ENCODE measurements at places on chromosomes 11 and 22.

DNA sequence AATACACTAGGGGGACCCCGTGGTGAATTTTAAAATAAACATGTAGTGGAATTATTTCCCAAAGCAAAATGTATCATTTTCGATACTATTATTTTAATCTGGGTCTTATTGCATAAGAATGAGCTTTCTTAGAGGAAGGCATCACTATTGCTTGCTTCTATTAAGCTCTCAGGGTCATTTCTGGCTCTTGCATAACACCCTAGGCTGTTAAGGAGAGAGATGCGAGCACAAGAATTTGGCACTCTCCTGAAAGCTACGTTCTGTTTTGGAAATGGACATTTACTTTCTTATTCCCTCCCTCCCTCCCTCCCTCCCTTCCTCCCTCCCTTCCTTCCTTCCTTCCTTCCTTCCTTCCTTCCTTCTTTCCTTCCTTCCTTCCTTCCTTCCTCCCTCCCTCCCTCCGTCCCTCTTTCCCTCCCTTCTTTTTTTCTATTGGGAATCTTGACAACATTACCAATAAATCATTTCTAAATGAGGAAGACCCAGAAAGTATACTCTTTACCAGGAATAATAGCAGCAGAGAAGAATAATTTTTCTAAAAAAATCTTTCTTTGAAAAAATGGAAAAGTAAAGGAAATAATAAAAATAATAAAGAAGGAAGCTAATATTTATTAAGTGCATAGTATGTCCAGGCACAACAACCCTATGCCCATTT is 83.6 kb upstream of the BDNF start:
- DNase-seq: no peak

DNA sequence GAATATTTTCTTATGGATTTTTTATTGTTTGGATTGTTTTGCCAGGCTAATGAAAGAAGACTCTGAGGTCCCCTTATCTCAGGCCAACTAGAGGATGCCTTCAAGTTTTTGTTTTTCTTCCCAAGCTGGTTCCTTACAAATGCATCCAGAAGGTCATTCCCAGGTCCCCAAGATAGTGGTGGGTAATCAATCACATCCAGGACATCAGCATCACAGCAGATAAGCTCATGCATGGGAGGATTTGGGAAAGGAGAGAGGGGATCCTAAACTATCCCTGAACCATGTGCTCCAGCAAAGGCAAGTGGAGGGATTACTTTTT is 20.7 kb downstream of the FZD4 start:
- no peak for DNase-seq

DNA sequence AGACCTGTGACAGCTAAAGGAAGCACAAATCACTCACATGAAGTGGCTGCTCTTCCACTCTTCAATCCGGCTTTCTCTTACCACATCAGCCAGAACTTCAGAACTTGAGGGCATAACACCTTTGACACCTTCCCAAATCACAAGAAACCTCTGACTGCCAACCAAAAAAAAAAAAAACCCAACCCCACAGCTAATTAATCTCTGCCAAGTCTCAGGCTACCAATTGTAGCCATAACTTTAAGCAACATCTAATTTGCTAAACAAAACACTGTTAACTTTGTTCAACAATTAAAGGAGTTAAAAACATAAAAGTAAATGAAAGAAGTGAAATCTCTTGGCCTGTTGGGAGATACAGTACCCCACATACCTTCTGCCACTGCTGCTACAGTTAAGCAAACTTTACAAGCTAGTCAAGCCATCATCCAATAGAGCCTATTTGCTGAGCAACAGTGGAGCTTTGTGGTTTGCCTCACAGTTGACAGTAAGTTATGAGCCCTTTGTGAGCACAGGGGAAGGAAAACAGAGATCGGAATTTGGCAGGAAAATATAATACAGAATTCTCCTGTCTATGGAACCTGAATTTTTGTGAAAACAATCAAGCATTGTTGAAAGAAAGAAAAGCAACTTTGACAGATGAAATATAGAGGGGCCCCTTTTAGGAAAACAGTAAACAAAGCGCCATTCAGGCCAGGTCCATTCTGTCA is at the start of gene SOX6:
SOX6 (minus strand) TSS at position 490 of the 704 bp plus-strand sequence. CDS start 15,298 bp downstream, outside the sequence.
- no peak for DNase-seq

GRCh38 chr11:91700854-91701253 is 523.8 kb upstream of the FAT3 start:
- no peak for DNase-seq

- DNase-seq: no peak
Observed at GRCh38 chr11:72589802-72590761, 84.1 kb downstream of the PDE2A start.

DNA sequence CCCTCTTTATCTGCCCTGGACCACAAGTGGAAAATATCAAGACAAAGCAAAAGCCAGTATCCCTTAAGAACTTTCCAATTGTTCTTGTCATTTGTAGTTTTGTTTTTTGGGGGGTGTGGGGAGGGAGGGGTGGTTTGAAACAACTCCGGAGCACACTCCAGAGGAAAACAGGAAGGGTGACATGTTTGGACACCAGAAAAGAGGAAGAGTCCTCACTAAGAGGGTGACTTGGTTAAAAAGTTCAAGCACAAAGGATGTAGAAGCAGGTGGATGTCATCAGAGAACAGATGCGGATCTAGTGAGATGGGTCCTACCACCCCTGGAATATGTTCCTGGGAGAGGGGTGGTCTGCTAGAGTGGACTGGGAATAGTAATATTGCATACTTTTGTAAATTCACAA is 25.8 kb downstream of the ADAMTS8 start:
- DNase-seq: no peak

DNA sequence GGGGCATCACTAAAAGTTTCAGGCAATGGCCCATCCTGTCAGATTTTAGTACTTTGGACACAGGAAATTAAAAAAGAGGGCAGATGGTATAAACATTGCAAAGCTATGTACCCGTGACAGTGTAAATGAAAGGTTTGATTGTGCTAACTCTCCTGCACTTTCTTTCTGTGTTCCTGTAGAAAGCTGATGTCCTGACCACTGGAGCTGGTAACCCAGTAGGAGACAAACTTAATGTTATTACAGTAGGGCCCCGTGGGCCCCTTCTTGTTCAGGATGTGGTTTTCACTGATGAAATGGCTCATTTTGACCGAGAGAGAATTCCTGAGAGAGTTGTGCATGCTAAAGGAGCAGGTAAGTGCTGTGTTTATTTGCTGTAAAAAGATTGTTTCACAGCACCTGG is 10.3 kb downstream of the CAT start:
- DNase-seq: no peak

DNA sequence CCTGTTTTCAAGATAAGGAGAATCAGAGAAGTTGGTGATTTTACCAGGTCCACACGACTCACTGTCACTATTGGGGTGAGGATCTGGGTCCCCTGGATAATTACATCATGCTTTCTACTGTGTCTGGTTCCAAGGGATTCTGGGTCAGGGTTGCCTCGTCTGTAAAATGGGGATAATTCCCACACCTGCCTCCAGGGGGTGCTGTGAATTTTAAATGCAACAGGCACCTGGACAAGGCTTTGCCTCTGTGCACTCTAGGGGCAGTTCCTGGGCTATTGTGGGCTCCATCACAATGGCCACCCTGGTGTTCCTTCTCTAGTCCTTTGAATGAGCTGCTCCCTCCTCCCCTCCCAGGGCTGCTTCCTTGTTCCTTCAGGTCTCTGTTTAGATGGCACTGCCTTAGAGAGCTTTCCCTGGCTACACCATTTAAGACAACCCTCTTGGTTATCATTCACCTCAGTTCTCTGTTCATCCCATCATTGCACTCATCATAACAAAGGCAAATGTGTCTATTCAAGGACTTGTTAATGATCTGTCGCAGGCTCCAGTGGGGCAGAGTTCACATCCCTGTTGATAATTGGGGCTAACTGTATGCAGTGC is 178.6 kb downstream of the MIAT start:
- peak; percentile 19 for DNase-seq

DNA sequence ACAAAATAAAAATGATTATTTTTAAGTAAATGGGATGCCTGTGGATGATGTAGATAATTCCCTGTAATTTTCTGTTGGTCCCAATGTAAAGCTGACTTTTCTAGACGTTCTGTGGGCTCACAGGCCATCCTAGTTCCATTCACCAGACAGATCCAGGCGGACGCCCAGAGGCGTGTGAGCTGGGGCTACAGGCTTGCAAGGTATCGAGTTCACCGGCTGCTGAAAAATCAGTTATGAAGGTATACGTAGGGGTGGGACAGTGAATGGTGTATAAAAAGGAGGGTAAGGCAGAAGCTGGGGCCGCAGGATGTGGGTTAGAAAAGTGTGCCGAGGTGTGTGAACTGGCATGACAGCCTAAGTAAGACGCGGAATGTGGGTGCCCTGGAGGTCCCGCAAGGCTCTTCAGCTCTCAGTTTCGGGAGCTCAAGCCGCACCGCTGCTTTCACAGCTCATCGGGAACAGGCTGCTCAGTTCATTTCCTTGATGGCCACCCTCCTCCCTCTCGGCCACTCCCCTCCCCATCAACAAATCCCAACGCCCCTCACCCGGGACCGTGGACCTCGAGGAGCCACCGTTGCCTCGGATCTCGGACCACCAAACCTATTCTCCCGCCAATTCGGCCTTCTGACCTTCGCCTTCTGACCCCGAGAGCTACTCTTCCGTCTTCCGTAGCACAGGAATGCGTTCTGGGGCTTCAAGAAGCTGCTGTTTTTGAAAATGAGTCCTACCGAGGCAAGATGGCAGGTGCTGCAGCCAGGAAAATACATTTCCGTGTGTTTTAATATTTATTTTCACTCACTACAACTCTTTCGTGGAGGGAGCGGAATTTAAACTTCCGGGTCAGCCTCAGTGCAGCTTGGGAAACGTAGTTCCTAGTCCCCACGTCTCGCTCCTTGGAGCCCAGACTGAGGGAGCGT is at the start of gene XNDC1N:
XNDC1N (minus strand) TSS at position 775 of the 917 bp plus-strand sequence. CDS start 5,241 bp downstream, outside the sequence.
- peak; percentile 94 for DNase-seq

DNA sequence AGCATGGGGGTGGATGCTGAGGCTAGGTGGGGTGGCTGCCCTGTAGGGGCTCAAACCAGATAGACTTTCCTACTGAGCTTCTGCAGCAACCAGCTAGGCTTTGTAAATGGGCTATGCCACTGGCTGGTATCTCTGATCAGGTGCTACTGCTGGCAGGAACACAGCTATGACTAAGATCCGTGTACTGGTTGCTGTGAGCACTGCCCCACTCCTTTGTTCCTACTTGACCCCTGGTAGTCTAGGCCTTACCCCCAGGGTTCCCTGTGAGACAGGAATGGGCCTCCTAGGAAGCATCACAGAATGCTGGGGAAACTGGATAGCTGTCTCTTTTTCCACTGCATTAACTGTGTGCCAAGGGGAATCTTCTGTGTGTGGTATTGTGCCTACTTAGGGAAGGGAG is 58.4 kb upstream of the GAB2 start:
- no peak for DNase-seq

DNA sequence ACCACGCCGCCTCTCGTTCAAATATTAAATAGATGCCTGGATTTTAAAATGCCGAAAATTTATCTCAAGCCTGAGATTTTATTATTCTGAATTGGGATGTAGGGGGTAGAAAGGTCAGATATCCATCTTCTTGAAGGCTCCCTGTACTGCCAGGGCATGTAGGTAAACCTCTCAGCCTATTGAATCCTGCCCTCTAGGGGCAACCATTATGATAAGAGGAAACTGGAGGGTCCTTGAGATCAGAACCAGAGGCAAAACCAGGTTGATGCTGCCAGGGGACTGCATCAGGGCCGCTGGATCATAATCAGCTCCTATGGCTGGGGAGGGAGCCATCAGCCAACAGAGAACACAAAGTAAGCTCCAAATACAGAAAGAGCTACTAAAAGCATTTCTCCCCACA is 92.4 kb downstream of the KCNC1 start:
- no peak for DNase-seq

DNA sequence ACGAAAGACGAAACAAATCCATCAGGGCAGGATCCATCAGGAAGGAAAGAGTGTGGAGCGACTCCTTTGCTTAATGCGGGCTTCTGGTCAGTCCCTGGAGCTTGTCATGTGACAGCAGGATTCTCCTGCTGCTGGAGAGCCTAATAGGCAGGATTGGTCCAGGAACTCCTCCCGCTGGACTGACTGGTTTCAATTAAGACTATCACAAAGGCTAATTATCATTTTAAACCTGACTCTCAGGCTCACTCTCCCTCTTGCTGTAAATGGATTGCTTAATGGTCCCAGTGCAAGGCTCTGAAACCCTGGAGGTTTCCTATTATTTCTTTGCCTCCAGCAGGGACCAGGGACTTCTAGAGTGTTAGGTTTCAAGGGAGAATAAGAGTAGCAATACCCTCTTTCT is 493.8 kb downstream of the NTM start:
- no peak for DNase-seq

DNA sequence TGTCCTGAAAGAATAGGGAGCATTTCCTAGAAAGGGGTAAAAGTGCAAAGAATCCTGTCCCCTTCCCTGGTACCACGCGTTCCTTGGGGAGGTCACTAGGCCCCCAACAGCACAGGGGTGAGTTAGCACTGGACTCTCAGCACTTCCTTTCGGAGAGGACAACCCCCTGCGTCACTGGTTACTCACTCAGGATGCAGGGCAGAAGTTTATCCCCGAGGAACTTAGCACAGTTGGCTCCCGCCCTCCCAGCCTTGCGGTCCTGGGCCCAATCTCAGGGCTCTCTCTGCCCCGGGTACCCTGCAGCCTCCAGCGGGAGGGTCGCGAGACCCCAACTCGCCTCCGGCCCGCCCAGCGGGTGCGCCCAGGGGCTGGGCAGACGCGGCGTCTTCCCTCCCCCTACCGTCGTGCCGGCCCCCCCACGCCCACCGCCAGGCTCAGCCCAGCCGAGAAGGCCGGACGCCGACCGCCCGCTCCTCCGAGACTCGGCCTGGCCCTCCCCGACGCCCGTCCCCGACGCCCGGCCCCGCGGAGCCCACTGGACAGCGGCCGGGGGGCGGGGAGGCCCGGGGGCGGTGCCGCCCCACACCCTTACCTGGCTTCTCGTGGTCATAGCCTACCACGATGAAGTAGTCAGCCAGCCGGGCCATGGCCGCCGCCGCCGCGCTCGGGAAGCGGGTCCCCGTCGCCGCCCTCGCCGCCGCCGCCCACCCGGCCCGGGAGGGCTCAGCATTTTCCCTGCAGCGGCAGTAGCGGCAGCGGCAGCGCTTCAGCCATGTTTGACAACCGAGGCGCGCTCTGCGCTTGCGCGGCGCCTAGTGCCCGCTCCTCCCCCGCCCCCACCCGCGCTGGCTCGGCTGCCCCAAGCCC is at the start of gene SBF2:
SBF2 (minus strand) TSS at position 797 of the 867 bp plus-strand sequence; CDS start at position 647, 150 bp downstream.
- DNase-seq: no peak

DNA sequence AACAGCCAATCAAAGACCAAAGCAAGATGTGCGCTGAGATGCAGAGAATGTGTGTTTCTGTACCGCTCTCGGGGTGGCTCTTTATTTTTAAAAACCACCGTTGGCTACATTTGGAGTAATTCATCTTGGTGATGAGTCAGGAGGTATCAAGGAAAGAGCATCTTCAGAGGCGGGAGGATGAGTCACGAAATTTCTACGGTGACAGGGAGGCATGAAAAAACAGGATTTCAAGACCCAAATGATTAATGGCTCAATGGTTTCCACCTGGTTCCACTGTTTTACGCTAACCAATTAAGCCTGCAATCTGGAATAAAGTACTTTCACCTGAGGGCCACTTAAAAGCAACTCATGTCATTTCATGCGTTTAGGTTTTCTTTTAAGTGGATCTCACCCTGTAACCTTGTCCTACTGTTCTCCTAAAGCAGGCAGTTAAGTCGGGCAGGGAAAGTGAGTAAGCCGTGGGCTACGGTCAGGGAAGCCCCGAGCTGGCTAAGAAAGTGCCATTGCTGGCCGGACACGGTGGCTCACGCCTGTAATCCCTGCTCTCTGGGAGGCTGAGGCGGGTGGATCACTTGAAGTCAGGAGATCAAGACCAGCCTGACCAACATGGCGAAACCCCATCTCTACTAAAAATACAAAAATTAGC is 74.6 kb downstream of the CELSR1 start:
- peak; percentile 80 for DNase-seq

All from HTR-8/SVneo (cell line).